Activated CD8-positive, alpha-beta memory T cell treated with anti-CD3 and anti-CD28 coated beads, Interleukin-2, amount 10 ng/mL, durations not matched to agents 7 days and 5 days (primary cell): ENCODE measurements at places on chromosomes 1 and 21. TPM values are rescaled to one million over a fixed set of nuclear protein-coding genes. Genes with fewer than 3 reads are reported as not detected.

- no peak overlapping the region for H3K4me3 ChIP-seq
- H3K36me3 ChIP-seq, result no peaks in the 10 kb centered on the region
- peaks cover 25% of the 10 kb centered on the region for H3K27me3 ChIP-seq
- H3K4me1 ChIP-seq, result no peaks in the 10 kb centered on the region
- no peak for DNase-seq
Observed at GRCh38 chr1:58618303-58618702, 41.3 kb upstream of the TACSTD2 start.

PRELP gene
- not detected for total RNA-seq

GBP1 gene
- 106 TPM for total RNA-seq

DNA sequence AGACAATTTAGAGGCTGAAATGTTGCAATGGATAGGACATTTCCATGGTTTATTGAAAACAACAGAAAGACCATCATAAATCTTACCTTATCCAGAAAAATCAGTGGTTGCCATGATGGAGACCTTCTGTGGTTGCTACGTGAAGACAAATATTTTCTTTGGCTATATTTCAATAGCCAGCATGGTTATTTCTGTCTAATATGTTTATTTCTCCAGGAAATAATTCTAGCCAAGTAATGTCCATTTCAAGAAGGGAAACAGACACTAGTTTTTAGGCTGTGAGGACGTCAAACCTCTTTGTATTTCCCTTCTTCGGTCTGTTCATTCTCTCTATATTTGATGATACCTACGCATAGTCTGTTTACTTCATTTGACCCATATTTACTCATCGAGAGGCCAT is 49.2 kb upstream of the NFASC start:
- H3K4me3 ChIP-seq, result no peak overlapping the region
- H3K4me1 ChIP-seq, result no peaks in the 10 kb centered on the region
- no peak for DNase-seq
- H3K27ac ChIP-seq, result no peak overlapping the region
- H3K27me3 ChIP-seq, result peaks cover 28% of the 10 kb centered on the region
- no peaks in the 10 kb centered on the region for H3K36me3 ChIP-seq

- no peaks in the 10 kb centered on the region for H3K36me3 ChIP-seq
- H3K4me3 ChIP-seq, result no peak overlapping the region
- H3K27me3 ChIP-seq, result peaks cover 23% of the 10 kb centered on the region
Observed at GRCh38 chr1:153470707-153471106, 10.3 kb upstream of the S100A7 start.

AKR7A3 gene
- 0.93 TPM for total RNA-seq

GRCh38 chr1:81126989-81127581 is 673.6 kb upstream of the ADGRL2 start:
- H3K27me3 ChIP-seq, result no peaks in the 10 kb centered on the region
- H3K36me3 ChIP-seq, result no peaks in the 10 kb centered on the region
- H3K27ac ChIP-seq, result no peak overlapping the region

CYP4A11 gene
- total RNA-seq, result not detected

SLC30A10 gene
- not detected for total RNA-seq

GRCh38 chr1:6948861-6949260 is 163.6 kb downstream of the CAMTA1 start:
- no peak overlapping the region for H3K4me3 ChIP-seq
- no peak for DNase-seq
- no peaks in the 10 kb centered on the region for H3K4me1 ChIP-seq
- H3K27ac ChIP-seq, result no peak overlapping the region
- H3K27me3 ChIP-seq, result peaks cover 7% of the 10 kb centered on the region

DNA sequence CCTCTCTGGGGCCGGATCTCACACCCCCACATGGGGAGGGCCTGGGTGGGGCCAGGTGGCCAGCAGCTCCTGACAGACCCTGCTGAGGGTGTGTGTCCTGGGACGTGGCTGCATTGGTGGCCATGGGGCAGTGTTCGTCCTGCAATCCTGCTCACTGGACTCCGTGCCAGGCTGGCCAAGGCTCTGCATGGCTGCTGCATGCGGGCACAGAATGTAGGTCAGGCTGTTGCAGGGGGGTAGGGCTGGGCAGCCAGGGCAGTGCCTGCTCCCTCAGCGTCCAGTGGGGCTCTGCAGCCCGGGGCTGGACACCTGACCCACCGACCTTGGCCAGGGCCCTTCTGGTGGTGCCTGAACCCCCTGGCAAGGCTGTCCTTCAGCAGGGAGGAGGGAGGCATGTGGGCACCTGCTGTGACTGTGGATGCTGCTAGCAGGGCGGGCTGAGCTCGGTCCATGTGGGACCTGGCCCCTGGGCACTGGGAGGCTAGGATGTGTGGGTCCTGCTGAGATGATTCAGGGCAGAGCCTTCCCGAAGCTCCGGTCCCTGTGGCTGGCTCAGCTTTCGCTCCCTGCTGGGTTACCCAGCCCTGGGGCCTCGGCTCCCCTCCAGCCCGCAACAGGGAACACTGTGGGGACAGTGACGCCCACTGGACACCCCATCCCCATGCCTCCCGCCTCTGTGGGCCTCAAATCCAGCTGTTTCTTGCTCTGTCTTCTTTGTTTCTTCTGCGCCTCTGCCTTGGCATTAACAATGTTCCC is 14.9 kb upstream of the PLCH2 start:
- no peak overlapping the region for H3K4me3 ChIP-seq
- no peak for DNase-seq

TRAPPC10 gene
- total RNA-seq, result 71.5 TPM

GRCh38 chr1:207578796-207579435 is 66.0 kb upstream of the CR1L start:
- peaks cover 2% of the 10 kb centered on the region for H3K4me1 ChIP-seq
- H3K27ac ChIP-seq, result no peak overlapping the region
- no peaks in the 10 kb centered on the region for H3K36me3 ChIP-seq

DNA sequence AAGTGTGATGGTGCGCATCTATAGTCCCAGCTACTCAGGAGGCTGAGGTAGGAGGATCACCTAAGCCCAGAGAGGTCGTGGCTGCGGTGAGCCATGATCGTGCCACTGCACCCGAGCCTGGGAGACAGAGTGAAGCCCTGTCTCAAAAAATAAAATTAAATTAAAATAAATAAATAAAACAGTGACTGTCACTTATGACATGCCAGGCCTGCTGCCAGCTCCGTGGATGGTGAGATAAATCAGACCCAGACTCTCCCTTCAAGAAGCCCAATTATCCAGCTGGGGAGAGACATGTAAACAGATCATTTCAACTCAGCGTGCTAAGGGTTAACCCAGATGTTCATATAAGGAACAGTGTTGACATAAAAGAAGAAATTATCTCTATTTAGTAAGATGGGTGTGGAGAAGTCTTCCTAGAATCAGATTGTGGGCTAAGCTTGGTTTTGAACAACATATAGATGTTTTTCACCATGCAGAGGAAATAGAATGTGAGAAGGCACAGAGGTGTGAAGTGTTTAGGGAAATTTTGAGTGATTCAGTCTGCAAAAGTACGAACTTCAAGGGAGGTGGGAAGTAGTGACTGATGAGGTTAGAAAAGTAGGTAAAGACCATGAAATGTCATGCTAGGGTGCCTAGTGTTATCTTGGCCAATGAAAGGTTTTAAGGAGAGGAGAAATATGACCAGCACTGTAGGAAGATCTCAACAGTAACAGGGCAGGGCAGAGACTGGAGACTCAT is 18.3 kb downstream of the YARS1 start:
- H3K27me3 ChIP-seq, result no peaks in the 10 kb centered on the region
- peak overlapping the region; percentile 78 for H3K27ac ChIP-seq

GSTM1 gene
- total RNA-seq, result not detected

FTCD gene
- total RNA-seq, result not detected

TSPAN1 gene
- not detected for total RNA-seq

- peaks cover 91% of the 10 kb centered on the region for H3K36me3 ChIP-seq
- H3K27me3 ChIP-seq, result no peaks in the 10 kb centered on the region
- no peak overlapping the region for H3K27ac ChIP-seq
- peaks cover 10% of the 10 kb centered on the region for H3K4me1 ChIP-seq
- H3K4me3 ChIP-seq, result no peak overlapping the region
Observed at GRCh38 chr1:111677604-111678003, 58.0 kb downstream of the RAP1A start.

ECE1 gene
- 46.6 TPM for total RNA-seq

UMODL1 gene
- not detected for total RNA-seq

DNA sequence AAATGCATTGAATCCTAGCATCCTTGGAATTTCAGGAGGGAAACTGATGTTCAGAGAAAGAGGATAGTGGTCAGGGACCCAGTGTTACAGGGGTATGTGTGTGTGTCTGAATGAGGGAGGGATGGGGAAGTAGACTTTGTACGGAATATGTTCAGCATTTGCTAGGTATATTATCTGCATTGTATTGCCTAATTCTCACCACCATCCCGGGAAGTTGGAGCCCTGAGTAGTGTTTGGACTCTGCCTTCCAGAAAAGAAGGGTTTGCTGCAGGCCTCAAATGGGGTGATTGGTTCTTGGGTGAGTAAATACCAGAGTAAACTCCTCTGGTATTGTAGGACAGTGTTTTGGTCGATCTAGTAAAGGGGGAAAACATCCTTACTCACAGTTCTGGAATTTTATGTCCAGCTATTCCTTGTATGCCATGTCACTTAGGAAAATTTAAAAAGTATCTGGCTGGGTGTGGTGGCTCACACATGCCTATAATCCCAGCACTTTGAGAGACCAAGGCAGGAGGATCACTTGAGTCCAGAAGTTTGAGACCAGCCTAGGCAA is 7.1 kb upstream of the ZNF496 start:
- no peaks in the 10 kb centered on the region for H3K27me3 ChIP-seq
- H3K27ac ChIP-seq, result no peak overlapping the region
- H3K4me1 ChIP-seq, result peaks cover 12% of the 10 kb centered on the region

DNA sequence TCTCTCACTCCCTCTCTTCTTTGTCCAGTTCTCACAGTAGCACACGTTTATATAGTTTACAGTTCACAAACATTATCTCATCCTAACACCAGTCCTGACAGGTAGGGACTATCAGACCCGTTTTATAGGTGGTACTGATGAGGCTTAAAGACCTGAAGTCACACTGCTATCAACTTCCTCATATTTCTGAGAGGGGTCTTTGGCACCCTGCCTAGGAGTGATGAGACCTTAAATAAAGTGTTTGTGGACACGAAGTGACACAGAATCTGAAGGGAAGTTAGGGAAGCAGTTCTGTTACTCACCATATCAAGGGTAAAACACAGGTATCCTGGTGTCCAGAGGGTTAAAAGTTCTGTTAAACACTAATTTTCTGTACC is 590 bp upstream of the TACSTD2 start:
- no peak for DNase-seq
- H3K36me3 ChIP-seq, result no peaks in the 10 kb centered on the region
- H3K27me3 ChIP-seq, result peaks cover 70% of the 10 kb centered on the region
- H3K4me1 ChIP-seq, result peaks cover 34% of the 10 kb centered on the region

TCHH gene
- total RNA-seq, result 0.12 TPM

PKP1 gene
- total RNA-seq, result not detected

DNA sequence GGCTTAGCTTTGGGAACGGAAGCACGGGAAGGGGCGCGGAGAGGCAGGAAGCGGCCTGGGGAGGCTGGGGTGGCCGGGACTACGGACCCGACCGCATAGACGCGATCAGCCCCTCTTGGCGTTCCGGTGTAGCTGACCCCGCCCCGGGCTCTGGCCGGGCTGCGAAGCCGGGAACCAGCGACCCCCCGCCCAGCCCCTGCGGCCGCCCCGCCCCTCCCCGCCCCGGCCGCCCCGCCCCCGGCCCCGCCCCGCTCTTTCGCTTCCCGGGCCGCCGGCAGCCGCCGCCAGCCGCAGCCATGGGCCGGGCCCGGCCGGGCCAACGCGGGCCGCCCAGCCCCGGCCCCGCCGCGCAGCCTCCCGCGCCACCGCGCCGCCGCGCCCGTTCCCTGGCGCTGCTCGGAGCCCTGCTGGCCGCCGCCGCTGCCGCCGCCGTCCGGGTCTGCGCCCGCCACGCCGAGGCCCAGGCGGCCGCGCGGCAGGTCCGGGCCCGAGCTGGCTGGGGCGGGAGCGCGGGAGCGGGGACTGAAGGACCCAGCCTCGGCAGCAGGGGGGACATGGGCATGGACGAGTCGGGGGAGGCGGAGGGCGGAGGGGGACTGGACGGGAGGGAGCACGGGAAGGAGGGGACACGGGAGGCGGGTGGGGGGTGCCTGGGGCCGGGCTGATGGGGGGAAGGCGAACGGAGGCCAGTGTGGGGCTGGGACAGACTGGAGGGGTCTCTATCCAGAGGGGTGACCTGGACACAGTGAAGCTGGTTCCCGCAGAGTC is at the start of gene SELENON:
TSS of gene SELENON (plus strand) at position 259 of the 768 bp plus-strand sequence. CDS start at position 297, 38 bp downstream.
- H3K4me1 ChIP-seq, result peaks cover 41% of the 10 kb centered on the region
- H3K27ac ChIP-seq, result no peak within 1 kb of the TSS
- no peaks in the 10 kb centered on the region for H3K36me3 ChIP-seq
- H3K27me3 ChIP-seq, result peaks cover 49% of the 10 kb centered on the region
- H3K4me3 ChIP-seq, result peak within 1 kb of the TSS; percentile 61

FAM3B gene
- not detected for total RNA-seq

DNA sequence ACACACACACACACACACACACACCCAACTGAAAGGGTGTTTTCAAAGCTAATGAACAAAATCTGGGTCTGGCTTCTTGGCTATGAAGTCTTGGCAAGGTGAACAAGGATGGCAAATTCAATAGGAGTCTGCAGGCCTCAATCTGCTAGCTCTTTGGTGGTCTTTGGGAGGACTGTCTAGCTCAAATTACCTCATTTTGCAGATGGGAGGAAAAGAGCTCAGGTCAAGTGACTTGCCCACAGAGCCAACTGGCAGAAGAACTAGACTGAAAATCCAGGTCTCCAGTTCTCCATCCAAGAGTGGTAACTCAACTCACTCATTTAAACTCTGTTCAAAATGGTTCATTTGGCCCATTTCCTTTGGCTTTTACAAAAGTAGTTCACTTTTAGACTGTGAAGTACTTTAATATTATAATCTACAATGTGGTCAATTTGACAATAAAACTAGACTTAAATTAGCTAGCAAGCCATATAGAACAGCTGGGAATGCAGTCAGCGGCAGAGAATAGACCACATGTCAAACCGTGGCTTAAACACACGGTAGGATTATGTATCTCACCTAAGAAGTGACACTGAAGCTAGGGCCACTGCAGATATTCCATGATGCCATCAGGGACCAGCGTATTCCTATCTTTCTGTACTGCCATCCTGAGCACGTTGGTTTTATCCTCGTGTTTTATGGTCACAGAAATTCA is 112.9 kb downstream of the APP start:
- no peaks in the 10 kb centered on the region for H3K4me1 ChIP-seq
- H3K27me3 ChIP-seq, result no peaks in the 10 kb centered on the region
- DNase-seq, result no peak
- no peak overlapping the region for H3K27ac ChIP-seq
- H3K36me3 ChIP-seq, result peaks cover 1% of the 10 kb centered on the region
- no peak overlapping the region for H3K4me3 ChIP-seq

- no peak overlapping the region for H3K4me3 ChIP-seq
- no peak for DNase-seq
- H3K4me1 ChIP-seq, result peaks cover 5% of the 10 kb centered on the region
- H3K36me3 ChIP-seq, result no peaks in the 10 kb centered on the region
- H3K27me3 ChIP-seq, result no peaks in the 10 kb centered on the region
- no peak overlapping the region for H3K27ac ChIP-seq
Observed at GRCh38 chr1:168821434-168821833, 92.4 kb upstream of the DPT start.

GRCh38 chr1:110787328-110788071 is 85.4 kb upstream of the CD53 start:
- peak; percentile 89 for DNase-seq
- H3K27me3 ChIP-seq, result no peaks in the 10 kb centered on the region
- H3K4me1 ChIP-seq, result peaks cover 64% of the 10 kb centered on the region
- H3K27ac ChIP-seq, result peak overlapping the region; percentile 96
- H3K4me3 ChIP-seq, result peak overlapping the region; percentile 66

GRCh38 chr1:41323243-41323642 is 38.0 kb upstream of the FOXO6 start:
- H3K27ac ChIP-seq, result no peak overlapping the region
- no peak for DNase-seq
- no peaks in the 10 kb centered on the region for H3K27me3 ChIP-seq
- no peaks in the 10 kb centered on the region for H3K4me1 ChIP-seq
- H3K4me3 ChIP-seq, result no peak overlapping the region

GRCh38 chr1:77817368-77818209 is 38.1 kb downstream of the MIGA1 start:
- no peaks in the 10 kb centered on the region for H3K4me1 ChIP-seq
- no peak for DNase-seq
- H3K4me3 ChIP-seq, result no peak overlapping the region
- H3K36me3 ChIP-seq, result peaks cover 43% of the 10 kb centered on the region
- H3K27ac ChIP-seq, result no peak overlapping the region
- H3K27me3 ChIP-seq, result no peaks in the 10 kb centered on the region
